ENCODE measurements at places on chromosomes 13 and 19. TPM values are rescaled to one million over a fixed set of nuclear protein-coding genes. Genes with fewer than 3 reads are reported as not detected.

C13orf42 gene
- not detected for total RNA-seq

NOVA2 gene
- total RNA-seq, result 0.32 TPM

TMEM145 gene
- total RNA-seq, result 1.3 TPM

CERS1 gene
- total RNA-seq, result 1.6 TPM

BRME1 gene
- total RNA-seq, result 0.49 TPM

MYO1F gene
- total RNA-seq, result 0.49 TPM

NBEA gene
- 1.5 TPM for total RNA-seq

BABAM1 gene
- total RNA-seq, result 84.5 TPM

All from cardiac atrium fibroblast (primary cell).